ENCODE measurements at places on chromosomes 2 and 18.

DNA sequence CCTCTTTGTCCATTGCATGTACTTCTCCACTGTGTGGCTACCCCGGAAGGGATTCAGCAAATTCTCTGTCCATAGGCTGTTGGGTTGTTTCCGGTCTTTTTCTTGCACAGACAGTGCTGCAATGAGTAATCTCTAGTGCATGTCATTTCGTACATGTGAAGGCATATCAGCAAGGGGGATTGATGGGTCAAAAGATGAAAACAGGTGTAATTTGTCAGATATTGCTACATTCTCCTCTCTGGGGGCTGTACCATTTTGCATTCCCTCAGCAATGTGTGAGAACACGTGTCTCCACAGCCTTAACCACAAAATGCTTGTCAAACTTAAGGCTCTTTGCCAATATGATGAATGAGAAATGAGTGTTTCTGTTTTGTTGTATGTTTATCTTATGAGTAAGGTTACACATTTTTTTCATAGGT, 60.5 kb downstream of the KLHL29 start:
- DNase-seq: no peak

DNA sequence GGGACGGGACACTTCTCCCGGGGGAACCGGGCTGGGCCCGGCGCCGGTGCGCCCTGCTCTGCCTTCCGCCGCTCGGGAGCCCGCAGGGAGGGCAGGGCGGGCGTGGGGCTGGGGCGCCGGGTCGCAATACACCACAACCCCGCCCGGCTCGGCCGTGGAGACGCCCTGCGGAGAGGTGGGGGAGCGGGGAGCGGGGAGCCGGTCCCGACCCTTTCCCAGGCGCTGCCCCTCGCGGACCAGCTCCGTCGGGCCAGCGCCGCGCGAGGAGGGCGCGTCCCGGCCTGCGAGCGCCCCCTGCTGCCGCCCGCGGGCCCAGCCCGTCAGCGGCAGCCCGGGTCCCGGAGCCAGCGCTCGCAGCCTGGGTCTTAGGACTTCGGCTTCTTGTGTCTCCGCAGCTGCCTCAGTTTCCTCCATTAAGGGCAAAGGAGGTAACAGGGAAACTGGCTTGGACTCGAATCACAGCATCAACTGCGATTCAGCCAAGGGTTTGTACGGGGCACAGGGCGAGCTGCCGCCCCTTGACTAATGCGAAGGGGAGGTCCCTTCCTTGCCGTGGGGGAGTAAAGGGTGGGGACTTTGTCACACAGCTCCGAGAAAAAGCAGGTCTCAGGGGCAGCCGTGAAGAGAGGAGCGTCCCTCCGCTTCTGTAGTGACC, 635 bp upstream of the ADRA2B start:
- peak; percentile 88 for DNase-seq

GRCh38 chr2:132448331-132448730, 31.7 kb downstream of the GPR39 start:
- DNase-seq: peak; percentile 13

- DNase-seq: no peak
Measured at GRCh38 chr18:21085579-21086166, 25.9 kb downstream of the ROCK1 start.

DNA sequence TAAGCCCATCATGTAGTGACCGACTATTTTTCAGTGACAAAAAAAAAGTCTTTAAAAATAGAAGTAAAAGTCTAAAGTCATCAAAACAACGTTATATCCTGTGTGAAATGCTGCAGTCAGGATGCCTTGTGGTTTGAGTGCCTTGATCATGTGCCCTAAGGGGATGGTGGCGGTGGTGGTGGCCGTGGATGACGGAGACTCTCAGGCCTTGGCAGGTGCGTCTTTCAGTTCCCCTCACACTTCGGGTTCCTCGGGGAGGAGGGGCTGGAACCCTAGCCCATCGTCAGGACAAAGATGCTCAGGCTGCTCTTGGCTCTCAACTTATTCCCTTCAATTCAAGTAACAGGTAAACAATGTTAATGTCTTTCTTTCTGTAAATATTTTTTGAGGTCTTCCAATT, at the start of gene CD28:
CD28 (plus strand) TSS at position 237 of the 400 bp plus-strand sequence; CDS start at position 295, 58 bp downstream.
- DNase-seq: no peak

DNA sequence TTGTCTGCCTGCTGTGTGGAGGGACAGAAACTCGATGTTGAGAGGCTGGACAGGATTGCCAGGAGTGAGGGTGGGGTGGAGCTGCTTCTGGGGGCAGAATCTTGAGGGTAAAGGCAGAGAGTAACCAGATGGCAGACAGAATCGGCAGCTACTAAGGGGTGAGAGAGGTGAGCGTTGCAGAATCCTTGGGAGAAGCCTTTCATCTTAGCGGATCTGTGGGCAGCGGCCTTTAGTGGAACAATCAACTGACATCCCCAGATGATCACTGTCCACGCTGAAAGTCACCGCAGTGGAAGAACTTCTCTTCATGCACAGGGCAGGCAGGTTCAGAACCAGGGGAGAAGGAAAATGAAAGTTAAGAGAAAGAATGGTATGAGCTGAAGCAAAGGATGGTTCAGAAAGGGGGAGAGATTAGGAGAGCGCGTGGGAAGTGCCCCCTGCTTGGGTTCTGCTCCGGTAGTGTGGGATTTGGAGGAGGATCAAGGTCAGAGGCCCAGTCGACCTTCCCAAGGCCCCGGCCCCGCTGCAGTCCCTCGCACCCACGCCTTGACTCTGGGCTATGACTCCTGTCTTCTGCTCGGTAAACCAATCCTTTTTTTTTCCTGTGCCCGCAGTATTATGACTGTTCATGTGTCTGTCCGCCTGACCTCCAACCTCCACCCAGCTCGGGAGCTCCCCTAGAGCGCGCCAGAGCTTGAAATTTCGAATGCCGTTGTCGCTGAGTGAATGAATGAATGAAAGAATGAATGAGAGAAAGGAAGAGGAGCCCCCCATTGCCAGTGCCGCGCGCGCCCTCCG, 584 bp downstream of the BOLA3 start:
- DNase-seq: no peak

- no peak for DNase-seq
Measured at GRCh38 chr2:218547978-218548377, 20.2 kb downstream of the USP37 start.

DNA sequence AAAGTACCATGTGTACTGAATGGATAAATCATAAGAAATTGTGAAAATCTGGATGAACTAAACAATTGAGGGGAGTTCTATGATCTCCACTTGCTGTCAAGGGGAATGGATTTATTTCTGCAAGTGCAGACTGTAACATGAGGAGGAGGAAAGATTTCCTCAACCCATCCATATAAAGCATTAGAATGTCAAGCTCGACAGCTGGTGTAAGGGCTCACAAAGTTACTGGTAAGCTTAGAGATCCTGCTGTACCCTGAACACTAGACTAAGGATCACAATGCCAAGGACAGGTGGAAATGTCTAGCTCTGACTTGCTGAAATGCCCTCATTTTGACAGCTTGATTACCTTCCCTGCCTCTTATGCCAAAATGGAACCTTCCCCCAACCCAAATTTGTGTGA, 125.3 kb downstream of the TCF4 start:
- no peak for DNase-seq

GRCh38 chr2:83191316-83191715, 1267.8 kb downstream of the SUCLG1 start:
- DNase-seq: no peak

GRCh38 chr2:127465258-127465657, 47.0 kb downstream of the PROC start:
- DNase-seq: no peak

GRCh38 chr2:136766073-136766404, 694 bp downstream of the THSD7B start:
- DNase-seq: peak; percentile 37

GRCh38 chr2:47007223-47007825, 91.7 kb upstream of the MCFD2 start:
- no peak for DNase-seq

DNA sequence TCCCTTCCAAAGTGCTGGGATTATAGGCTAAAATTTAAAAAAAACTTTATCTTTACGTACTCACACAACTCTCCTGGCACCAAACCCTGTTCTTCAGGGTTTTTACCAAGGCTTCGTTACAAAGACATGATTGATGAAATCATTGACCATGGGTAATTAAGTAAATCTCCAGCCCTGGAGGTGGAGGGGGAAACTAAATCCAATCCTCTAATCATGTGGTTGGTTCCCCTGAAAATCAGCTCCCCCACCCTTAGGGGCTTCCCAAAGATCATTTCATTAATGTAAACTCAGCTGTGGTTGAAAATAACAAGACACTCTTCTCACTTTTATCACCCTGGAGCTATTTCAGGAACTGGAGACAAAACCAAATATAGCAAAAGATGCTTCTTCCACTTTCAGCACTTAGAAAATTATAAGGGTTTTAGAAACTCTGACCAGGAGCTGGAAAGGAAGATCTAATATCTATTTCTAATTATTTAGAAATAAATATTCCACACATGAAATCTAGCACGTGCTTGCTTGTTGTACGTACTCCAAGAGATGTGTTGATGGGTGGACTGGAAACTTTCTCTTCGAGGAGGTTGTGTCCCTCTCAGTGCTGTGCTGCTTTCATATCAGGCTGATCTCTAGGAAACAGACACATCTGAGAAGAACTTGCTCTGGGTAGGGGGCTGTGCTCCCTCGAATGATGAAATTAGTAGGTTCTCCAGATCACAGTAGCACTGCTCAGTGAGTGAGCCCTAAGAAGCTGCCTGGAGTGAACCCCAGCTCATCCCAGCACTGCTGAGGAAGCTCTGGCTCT, 67.2 kb downstream of the SMAD4 start:
- DNase-seq: no peak

GRCh38 chr18:47881752-47882455, 48.6 kb downstream of the SMAD2 start:
- DNase-seq: no peak

- no peak for DNase-seq
Measured at GRCh38 chr18:23226391-23226790, 91.1 kb downstream of the CABLES1 start.

DNA sequence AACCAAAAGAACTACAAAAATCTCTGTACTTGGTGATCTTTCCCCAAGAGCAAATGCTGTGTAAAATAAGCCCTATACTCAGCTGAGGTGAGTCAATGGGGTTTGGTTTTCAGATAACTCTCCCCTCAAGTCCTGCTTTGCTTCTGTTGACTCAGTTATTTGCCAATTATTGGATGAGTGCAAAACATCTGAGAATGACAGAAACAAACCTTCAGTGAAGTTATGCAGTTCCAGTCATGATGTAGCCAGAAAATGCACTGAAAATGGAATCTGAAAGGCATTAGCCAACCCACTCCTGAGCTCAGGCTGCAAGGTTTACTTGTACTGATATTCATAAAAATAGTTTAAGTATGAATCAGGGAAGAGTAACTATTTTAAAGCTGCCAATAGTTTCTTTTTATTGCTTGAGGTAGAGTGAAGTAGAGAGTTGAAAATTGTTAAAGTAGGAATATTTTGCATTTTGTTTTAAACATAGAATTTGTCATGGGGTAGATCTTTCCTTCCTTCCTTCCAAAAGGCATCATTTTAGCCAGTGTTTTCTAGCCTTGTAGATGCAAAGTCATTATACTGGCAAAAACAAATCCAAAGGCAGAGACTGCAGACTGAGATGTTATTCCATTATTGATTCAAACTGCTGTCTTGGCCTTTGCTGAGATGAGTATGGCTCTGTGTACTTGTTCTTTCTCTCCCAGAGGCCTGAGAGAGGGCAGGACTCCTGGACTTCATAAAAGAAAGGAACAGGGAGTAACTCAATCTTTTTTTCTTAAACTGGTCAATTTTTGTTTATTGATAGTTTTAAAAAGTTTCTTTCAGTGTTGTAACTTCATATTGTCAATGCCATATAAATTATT, 215.3 kb downstream of the RND3 start:
- no peak for DNase-seq

DNA sequence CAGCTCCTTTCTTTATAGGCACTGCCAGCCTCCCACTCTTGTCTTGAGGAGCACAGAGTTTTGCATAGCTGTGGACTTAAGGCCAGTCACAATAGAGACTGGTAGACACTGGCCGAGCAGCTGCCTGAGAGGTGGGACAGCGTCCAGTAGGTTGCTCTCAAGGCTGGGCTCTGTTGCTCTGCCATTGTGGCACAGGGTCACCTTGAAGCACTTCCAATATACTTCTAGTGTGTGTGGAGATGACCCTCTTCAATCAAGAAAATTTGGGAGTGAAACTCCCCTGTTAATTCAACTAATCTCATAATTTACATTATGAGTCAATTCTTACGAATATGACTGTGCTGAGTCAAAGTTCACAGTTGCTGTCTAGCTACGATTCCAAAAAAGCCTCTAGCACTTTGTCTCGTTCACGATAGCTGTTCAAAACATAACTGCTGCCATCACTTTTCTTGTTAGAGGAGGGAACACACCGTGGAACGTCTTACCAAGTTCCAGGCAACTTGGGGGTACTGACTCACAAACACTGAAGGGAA, 636.2 kb downstream of the EPHA4 start:
- no peak for DNase-seq

DNA sequence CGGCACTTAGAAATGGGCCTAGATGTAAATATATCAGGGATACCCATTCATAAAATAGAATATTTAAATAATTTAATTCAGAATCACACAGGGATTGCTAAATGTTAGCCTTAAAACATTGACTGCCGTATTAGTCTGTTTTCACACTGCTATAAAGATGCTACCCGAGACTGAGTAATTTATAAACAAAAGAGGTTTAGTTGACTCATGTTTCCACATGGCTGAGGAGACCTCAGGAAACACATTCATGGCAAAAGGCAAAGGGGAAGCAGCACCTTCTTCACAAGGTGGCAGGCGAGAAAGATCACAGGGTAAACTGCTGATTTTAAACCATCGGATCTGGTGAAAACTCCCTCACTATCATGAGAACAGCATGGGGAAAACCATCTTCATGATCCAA, 223.6 kb upstream of the GULP1 start:
- no peak for DNase-seq

- no peak for DNase-seq
Measured at GRCh38 chr2:124335058-124335457, 310.0 kb downstream of the CNTNAP5 start.

- DNase-seq: no peak
Measured at GRCh38 chr2:222576171-222577081, 79.5 kb downstream of the FARSB start.

- no peak for DNase-seq
Measured at GRCh38 chr2:7289697-7290096, 372.5 kb downstream of the RNF144A start.

DNA sequence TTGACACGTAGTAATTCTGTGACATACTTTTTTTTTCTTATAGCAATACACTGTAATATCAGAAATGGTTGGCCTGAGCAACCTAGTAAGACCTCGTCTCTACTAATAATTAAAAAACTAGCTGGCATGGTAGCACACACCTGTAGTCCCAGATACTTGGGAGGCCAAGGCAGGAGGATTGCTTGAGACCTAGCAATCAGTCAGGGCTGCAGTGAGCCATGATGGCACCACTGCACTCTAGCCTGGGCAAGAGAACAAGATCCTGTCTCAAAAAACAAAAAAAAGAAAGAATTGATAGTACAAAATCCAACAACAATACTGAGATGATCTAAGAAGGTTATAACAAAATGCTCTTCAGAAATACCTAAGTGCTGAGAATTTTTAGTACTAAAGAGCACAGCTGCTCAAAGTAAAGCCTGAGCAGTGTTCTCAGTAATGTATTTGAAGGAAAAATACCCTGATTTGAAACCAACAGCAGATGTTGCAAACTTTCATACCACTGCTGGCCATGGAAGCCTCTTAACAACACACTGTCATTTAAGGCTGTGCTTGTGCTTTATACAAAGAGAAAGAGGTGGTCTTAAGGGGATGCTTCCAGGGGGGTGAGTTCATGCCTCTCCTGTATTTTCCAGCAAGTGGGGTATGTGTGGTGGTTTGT, 132.6 kb upstream of the CDCA7 start:
- DNase-seq: no peak
